ENCODE measurements at places on chromosomes 16 and 17.
A peak's percentile ranks its signal among the peaks of the same experiment; 100 is the strongest.

DNA sequence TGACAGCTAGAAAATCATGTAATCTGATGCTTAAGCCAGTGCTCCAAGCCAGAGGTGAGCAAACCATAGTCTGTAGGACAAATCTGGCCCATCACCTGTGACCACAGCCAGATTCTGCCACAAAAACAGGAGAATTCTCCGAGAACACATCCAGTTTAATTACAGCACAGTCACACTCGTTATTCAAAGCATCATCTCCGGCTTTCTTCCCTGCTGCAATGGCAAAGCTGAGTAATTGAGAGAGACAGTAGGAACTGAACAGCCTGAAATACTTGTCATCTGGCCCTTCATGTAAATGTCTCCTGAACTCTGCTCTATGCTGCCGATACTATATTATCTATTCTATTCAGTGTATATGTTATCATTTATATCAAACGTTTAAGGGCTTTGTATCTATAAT lies 121.4 kb upstream of the FOXF1 start:
- no peak for DNase-seq

DNA sequence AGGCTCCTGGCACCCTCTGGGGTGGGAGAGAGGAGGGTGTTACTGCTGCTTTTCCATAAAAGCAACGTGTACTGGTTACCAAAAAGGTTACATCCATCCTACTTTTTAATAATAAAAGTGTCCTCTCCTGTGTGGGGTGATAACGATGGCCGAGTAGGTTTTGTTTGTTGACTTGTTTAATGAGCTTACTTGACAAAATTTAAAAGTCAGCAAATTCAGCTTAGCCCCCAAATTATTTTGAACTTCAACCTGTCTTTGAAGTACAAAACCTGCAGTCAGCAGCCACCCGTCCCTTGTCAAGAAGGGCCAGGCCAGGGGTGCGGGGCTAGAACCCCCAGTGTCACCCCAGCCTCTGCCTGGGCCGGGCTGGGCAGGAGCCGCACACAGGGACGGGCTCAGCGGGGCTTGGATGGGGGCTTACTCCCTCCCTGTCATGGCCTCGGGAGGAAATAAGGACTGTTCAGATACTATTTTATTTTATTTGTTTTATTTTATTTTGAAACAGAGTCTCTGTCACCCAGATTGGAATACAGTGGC lies 103.9 kb upstream of the CHMP6 start:
- DNase-seq: no peak

DNA sequence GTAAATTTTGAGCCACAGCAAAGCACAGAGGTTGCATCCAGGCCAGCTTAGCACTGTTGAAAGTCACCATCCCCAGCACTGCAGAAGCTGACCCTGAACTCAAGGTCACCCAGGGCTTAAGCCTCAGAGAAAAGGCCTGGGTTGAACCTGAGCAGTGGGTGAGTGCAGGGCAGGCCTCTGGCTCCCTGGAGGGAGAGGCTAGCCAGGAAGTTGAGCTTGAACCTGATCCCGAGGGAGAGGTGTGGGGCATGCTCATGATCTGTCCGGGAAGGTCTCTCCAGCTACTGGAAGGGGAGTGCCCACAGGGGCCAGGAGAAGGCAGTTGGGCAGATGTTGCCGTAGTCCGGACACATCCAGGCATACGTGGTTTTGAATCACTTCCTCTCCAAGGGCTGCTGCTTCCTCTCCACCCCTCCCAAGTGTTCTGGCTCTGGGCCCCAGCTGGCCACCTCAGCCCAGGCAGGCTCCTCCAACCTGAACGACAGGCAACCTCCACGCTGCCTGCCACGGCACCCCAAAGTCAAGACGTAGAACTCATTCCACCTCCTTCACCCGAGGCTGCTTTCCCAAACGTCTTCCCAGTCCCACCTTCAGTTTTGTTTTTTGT lies 18.4 kb downstream of the CARHSP1 start:
- peak; percentile 64 for DNase-seq

GRCh38 chr17:28065706-28066105 lies 23.2 kb downstream of the NLK start:
- DNase-seq: no peak

DNA sequence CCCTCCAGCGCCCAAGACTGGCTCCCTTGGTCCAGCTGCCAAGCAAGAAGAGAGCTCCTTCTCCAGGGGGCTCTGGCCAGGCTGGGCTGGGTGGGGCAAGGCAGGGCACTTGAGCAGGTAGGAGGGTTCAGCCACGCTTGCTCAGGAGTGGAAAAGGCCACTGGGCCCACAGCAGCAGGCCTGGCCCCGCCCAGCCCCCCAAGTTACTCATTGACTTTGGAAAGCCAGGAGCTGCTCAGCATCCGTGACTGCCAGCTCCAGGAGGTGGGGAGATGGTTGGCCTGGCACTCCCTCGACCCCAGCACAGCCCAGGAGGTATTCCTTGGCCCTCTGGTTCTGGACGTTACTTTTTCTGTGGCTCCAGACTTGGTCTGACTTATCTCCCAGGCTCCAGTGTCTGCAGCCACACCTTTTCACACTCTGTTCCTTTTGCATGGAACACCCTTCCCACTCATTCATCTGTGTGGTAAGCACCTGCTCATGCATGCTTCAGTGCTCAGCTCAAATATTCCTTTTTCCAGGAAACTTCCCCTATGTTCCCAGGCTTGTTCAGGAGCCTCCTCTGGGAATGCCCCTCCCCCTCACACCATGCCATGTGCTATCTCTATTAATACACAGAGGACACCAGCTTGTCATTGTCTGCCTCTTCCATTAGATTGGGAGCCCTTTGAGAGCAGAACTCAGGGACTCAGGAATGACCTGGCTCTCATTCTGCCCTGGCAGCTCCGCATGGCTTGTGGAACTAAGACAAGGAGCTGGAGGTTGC lies at the start of gene CDH16:
TSS of gene CDH16 (minus strand) at position 83 of the 766 bp plus-strand sequence. CDS start 820 bp downstream, outside the sequence.
- DNase-seq: no peak

- no peak for DNase-seq
Measured at GRCh38 chr16:54347961-54348360, 61.4 kb upstream of the IRX3 start.

DNA sequence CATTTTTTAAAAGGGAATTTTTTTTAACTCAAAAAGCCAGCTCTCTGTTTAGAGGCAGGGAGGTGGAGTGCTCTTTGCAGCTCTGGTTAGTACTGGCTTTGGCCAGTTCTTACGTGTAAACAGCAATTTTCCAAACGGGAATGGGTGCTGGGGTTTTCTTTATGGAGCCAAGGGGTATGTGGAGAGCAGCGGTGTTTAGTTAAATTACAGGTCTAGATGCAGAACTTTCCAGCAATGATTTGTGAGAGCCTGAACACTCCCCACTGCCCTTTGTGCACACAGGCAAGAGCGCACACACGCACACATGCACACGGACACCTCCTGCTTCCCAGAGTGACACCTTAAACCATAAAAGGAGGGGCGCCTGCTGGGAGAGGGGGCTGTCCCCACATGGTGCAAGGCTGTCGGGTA lies 140.2 kb downstream of the MSI2 start:
- DNase-seq: peak; percentile 39

DNA sequence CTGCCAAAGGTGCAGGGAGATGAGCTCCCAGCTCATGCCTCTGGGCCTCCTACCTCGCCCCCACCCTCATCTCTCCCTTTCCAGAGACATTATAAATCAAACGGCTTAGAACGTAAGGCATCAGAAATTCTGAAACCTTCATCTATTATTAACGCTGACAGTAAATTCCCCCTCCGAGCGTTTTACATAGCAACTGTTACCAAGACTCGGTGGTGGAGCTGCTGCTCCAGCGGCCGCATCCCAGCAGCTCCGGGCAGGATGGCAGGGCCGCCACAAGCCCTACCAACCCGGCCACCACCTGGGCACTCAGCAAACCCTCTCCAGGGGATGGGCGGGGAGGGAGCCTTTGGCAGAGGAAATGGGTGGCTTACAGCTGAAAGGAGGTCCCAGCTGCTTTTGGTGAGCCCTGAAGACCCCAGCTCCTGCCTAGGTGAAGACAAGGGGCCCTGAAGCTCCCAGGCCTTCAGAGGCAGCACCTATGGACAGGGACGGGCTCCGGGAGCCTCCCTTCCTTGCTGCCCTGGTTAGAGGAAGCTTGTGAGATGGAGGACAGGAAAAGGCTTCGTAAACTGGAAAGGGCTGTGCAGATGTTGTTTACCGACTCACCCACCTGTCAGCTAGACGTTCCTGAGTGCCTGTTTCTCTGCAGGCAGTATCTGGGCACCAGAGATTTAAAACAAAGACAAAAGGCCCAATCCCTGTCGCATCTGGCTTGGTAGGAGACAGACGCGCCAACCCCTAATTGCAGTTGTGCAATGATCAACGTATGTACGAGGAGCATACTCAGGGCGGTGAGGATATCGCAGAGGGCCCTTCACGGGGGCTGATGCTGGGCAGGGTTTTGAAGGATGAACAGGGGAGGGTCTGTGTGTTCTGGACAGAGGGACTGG lies 76.9 kb downstream of the RAI1 start:
- no peak for DNase-seq

DNA sequence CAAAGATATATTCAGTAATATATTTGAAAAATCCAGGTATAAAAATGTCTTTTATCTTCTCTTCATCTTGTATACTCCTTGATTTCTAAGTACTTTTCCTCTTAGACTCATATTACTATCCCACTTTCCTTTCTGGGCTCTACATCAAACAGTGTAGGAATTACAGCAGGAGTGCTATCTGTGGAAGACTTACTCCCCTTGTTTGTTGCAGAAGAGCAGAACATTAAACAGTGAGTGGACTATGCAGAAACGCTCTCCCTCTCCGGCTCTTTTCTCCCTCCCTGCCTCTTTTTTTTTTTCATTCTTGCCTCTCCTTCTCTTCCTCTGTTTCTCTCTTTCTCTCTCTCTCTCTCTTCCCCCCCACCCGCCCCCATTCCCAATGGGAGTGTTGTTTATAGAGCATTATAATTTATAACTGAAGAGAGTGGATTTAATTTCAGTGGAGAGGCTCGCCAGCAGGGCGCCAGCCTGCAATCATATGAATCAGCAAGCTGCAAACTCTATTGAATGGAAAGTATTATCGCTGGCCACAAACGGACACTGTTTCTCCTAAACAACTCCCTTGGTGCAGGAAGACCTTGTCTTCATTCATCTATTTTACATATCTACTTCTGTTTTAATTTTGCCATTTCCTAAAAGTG lies 242.3 kb upstream of the TBX2 start:
- peak; percentile 64 for DNase-seq

DNA sequence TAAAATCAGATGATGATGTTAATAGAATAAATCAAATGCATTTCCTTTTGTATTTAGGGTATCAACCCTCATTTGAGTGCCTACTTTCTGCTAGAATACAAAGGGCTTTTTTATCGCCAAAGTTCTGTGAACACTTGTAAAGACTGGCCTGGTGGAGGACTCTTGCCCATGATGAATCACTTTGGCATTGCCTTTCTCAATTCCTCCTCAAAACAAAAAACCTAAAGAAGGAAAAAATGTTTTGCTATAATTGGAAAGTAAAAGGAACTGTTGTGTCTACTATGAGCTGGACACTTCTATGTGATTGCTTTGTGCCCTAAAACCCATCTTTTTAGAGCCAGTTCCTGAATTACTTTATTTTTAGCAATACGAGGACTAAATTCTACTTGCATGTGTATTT lies 13.0 kb upstream of the DHRS11 start:
- no peak for DNase-seq

DNA sequence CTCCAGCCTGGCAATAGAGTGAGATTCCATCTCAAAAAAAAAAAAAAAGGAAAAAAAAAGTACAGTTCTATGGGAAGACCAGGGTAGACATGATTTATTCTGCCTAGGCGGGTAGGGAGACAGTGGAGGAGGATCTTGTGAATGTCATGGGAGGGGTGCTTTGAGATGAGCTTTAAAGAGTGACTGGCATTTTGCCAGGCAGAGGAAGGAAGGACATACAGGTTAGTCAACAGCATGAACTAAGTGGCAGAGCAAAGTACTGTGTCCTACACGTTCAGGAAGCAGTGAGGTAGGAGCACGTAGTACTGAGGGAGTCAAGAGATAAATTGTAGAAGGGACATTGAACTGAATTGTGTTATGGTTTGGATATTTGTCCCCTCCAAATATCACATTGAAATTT lies 451.5 kb downstream of the TOX3 start:
- DNase-seq: no peak

- DNase-seq: no peak
Measured at GRCh38 chr16:78970650-78971049, 629.9 kb downstream of the MAF start.

- DNase-seq: no peak
Measured at GRCh38 chr17:72136692-72137091, 15.9 kb downstream of the SOX9 start.

GRCh38 chr17:64163468-64163867 lies 33.5 kb upstream of the ERN1 start:
- no peak for DNase-seq

DNA sequence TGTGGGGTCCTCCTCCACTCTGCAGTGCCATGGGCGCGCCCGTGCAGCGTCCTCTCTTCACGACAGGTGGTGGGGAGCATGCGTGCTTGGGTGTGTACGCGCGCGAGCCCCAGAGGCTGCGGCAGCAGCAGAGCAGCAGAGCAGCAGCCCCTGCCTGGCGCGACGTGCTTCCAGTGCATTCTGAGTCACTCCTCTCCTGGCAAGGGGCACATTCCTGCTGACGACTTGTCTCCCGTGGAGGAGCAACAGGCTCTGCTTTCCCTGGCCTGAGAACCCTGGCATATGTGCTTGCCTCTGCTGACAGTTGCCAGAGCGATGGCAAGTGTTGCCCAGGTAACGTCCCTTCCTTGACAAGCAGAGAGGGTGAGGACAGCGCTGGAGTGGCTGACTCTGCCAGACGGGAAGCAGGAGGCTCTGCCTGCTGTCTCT lies 133.8 kb upstream of the PLCG2 start:
- DNase-seq: peak; percentile 80

- no peak for DNase-seq
Measured at GRCh38 chr17:58066401-58066800, 16.8 kb upstream of the DYNLL2 start.

DNA sequence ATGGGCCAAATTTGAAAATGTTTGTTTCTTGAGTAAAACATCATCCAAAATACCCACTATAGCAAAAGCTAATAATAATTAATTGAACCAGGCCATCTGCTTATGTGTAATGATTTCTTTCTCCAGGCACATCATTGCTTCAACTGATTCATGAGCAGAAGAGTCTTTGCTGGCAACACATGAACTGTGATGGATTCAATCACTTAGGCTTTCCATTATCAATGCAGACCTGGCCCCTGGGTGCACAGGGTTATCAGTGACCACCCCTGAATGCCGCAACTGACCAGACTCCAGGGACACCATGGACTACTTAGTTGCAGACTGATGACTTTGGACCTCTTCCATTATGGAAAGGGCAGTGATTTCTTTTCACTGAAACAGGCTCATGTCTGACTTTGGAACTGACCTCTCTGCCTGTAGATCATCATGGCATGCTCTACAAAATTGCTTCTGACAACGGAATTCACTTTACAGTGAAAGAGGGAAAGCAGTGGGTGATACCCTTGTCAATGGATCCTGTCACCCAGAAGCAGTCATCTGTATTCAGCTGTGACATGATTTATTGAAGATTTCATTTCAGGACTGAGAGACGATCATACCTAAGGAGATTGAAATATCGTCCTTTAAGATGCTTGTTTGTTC lies 448.8 kb downstream of the SLC39A11 start:
- no peak for DNase-seq

DNA sequence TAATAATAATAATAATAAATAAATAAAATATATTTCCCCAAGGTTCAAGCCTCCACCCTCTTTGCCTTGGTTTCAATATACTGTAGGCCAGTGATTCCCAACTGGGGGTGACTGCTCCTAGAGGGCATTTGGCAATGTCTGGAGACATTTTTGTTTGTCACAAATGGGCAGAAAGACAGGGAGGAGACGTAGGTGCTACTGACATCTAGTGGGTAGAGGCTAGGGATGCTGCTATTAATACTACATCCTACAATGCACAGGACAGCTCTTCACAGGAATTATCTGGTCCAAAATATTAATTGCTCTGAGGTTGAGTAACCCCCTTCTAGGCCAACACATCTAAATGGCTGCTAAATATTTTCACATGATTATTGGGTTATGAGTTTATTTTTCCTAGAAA lies 12.8 kb upstream of the PRR14 start:
- DNase-seq: no peak
